Immature natural killer cell (primary cell): ENCODE measurements at places on chromosomes 2 and 18.

- H3K4me1 ChIP-seq = no peaks in the 10 kb centered on the region
These were observed 326.1 kb downstream of the PARD3B start for GRCh38 chr2:204871231-204871953.

DNA sequence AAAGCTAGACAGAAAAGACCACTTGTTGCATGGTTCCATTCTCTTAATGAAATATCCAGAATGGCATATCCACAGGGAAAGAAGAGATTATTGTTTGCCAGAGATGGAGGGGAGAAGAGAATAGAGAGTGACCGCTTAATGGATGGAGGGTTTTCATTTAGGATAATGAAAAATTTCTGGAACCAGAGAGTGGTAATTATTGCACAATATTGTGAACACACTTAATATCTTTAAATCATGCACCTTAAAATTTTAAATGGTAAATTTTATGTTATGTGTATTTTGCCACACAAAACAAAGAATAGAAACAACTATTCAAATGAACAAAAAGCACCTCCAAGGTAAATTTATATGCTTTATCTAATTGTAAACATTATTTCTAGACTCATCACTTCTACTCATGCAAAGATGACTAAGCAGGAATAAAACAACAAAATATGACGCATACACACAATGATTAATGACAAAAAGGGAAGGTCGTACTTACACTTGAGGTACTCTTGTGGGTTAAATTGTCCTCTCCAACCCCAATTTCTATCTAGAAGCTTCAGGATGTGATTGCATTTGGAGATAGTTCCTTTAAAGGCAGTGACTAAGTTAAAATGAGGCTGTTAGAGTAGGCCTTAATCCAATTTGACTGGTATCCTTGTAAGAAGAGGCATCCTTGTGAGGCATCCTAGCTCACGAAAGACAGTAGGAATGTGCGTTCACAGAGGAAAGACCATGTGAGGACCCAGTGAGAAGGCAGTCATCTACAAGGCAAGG is 18.7 kb upstream of the DHRS9 start:
- no peak overlapping the region for H3K27ac ChIP-seq
- DNase-seq = no peak
- H3K27me3 ChIP-seq = no peaks in the 10 kb centered on the region
- peaks cover 10% of the 10 kb centered on the region for H3K36me3 ChIP-seq
- H3K4me3 ChIP-seq = no peak overlapping the region

DNA sequence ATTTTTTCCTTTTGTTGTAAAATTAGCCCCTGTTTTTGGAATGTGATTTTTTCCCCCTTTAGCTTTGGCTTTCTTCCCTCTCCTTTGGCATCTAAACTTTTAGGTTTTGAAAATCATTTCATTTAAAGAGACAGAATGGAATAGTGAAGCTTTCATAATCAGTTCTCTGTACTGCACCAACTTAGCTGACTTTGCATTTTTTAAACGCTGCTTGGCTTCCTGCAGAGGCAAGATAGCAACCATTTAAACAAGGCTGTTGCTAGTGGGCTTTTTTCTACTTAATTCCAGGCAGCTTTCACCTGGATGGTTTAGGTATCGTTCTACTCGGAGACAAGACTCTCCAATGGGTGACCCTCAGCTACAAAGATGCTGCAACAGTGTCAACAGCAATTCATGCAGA is 267.9 kb upstream of the PKDCC start:
- H3K27ac ChIP-seq = no peak overlapping the region
- H3K4me3 ChIP-seq = no peak overlapping the region
- H3K27me3 ChIP-seq = no peaks in the 10 kb centered on the region
- DNase-seq = no peak
- H3K4me1 ChIP-seq = no peaks in the 10 kb centered on the region

- peaks cover 2% of the 10 kb centered on the region for H3K27me3 ChIP-seq
- H3K4me1 ChIP-seq = no peaks in the 10 kb centered on the region
- no peaks in the 10 kb centered on the region for H3K36me3 ChIP-seq
- H3K4me3 ChIP-seq = no peak overlapping the region
These were observed 560.7 kb upstream of the CRIM1 start for GRCh38 chr2:35794796-35795450.

DNA sequence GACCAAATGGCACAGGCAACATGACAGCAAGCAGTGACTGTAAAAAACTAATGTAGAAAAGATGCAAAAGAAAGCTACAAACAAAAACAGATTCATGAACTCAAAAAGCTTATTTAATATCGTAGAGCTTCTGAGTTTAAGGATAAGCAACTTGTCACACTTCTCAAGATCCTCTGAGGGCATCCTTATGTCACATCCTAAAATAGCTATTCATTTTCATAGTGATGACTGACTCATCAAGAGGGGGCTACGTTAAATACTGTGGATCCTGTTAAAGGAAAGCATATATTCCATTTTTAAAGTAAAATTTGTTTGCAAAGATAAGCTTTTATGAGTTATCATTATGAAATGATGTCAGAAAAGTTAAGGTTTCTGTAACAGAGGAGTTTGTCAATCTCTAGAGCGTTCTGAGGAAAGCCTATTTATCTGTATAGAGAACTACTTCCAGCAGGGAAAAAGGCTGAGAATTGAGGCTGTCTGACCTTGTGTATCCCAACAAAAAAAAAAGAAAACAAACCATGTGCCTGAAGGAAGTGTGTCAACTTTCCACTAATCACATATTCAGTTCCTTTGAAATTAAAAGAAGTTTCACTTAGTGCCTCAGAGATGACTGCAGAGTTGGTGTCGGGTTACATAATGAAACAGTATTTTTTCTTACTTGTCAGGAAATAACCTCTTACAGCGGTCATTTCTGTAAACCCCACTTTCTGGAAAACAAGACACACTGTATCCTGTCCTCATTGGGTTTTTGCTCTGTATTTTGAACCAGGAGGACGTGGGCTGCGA is 115.5 kb downstream of the ESCO1 start:
- H3K27ac ChIP-seq = no peak overlapping the region
- DNase-seq = no peak
- H3K4me3 ChIP-seq = no peak overlapping the region
- H3K36me3 ChIP-seq = no peaks in the 10 kb centered on the region

DNA sequence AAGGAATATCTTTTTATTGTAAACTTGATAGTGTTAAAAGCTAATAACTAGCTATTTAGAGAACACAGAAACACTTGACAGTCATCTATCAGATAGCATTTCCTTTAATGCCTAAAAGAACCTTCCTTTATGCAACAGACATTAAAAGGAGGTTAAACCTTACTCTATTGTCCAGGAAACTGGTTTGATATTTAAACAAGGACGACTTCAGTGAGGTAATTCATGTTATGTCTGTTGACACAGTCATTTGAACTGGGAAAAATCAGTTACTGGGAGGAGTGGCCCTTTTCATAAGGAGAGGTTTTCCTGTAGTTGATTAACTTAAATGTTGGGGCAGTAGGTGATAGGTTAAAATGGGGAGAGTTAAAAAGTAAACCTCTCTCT is 6.7 kb downstream of the TGIF1 start:
- DNase-seq = no peak
- no peak overlapping the region for H3K4me3 ChIP-seq
- H3K36me3 ChIP-seq = peaks cover 25% of the 10 kb centered on the region

- H3K27me3 ChIP-seq = peaks cover 2% of the 10 kb centered on the region
- no peaks in the 10 kb centered on the region for H3K36me3 ChIP-seq
- no peak for DNase-seq
- H3K4me1 ChIP-seq = no peaks in the 10 kb centered on the region
These were observed 43.4 kb downstream of the GAREM1 start for GRCh38 chr18:32427084-32427900.

GRCh38 chr18:5424903-5425664 is 118.7 kb downstream of the EPB41L3 start:
- DNase-seq = no peak
- peaks cover 4% of the 10 kb centered on the region for H3K27me3 ChIP-seq
- H3K4me1 ChIP-seq = no peaks in the 10 kb centered on the region
- H3K36me3 ChIP-seq = no peaks in the 10 kb centered on the region

- DNase-seq = no peak
- H3K36me3 ChIP-seq = no peaks in the 10 kb centered on the region
- no peak overlapping the region for H3K27ac ChIP-seq
- no peaks in the 10 kb centered on the region for H3K4me1 ChIP-seq
- H3K27me3 ChIP-seq = no peaks in the 10 kb centered on the region
These were observed 18.7 kb downstream of the MAPRE3 start for GRCh38 chr2:26989156-26989555.

GRCh38 chr2:211407076-211407475 is 850.7 kb downstream of the CPS1 start:
- H3K27ac ChIP-seq = no peak overlapping the region
- DNase-seq = no peak
- H3K27me3 ChIP-seq = no peaks in the 10 kb centered on the region
- no peaks in the 10 kb centered on the region for H3K4me1 ChIP-seq
- H3K36me3 ChIP-seq = no peaks in the 10 kb centered on the region
- H3K4me3 ChIP-seq = no peak overlapping the region

DNA sequence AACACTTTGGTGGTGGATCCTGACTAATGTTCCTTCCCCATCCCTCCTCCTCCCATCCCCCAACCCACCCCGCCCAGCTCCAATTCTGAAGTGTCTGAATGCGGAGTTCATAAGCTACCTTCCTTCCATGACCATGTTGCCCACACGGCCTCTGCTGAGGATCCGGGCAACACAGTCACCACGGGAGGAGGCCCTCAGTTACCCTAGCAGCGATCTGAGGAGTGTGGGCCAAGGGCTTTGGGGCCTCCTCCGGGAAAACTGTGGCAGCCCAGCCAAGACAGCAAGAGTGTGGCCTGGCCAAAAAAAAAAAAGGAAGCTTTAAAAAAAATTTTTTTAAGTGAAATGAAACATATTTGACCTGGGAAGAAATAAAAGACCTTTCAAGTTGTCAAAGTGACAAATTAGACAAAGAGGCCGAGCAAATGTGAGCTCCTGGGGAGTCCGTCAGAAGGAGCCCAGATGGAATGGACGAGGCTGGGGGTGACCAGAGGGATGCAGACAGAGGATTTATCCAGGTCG is 169.0 kb upstream of the PKDCC start:
- DNase-seq = no peak
- H3K27ac ChIP-seq = no peak overlapping the region
- peaks cover 20% of the 10 kb centered on the region for H3K4me1 ChIP-seq
- no peak overlapping the region for H3K4me3 ChIP-seq

DNA sequence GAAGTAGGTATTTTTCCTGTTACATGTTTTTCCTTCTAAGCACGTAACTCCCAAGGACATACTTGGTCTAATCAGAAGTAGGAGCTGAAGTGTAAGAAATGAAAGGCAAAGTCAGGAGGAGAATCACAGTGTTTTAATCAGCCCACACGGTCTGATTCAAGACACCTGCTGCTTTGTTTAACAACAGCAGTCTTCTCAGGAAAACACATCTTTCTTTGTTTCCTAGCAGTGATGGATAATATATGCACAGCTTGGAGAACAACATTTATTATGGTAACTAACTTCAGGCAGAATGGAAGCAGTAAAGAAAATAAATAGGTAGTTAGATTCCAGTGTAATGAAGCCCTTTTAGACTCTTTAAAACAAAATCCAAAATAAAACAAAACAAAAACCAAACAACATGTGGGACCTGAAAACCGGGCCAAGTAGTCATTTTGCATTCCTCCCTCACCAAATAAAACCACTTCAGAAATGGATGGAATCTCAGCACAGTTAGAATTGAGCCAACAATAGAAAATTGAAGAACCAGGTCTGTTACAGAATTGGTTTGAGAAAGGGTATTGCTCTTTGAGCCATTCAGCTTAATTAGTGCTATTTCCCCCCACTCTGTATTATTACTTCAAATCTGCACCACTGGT is 61.1 kb upstream of the UGP2 start:
- no peak for DNase-seq
- no peak overlapping the region for H3K4me3 ChIP-seq
- H3K36me3 ChIP-seq = no peaks in the 10 kb centered on the region
- H3K27ac ChIP-seq = no peak overlapping the region

GRCh38 chr2:43631618-43632317 is 5.3 kb upstream of the PLEKHH2 start:
- no peaks in the 10 kb centered on the region for H3K36me3 ChIP-seq
- peaks cover 31% of the 10 kb centered on the region for H3K27me3 ChIP-seq
- H3K27ac ChIP-seq = no peak overlapping the region
- peaks cover 8% of the 10 kb centered on the region for H3K4me1 ChIP-seq
- no peak for DNase-seq

DNA sequence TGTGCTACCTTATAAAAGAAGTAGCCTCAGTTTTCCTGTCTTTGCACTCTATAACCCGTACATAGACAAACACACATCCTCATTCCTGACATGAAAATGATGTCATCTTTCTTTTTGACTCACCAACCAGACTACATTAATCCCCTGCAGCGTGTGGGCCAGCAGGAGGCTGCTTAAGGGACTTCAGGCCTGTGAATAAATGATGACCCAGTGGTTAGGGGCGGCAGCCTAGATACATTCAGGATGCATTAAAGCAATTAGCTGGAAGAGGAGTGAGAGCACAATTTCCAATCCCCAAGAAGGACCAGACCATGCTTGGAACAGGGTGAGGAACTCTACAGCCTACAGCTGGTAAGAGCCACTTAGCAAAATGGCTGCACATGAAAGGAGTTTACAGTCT is 57.3 kb upstream of the KLF7 start:
- H3K27ac ChIP-seq = no peak overlapping the region
- no peak for DNase-seq
- H3K36me3 ChIP-seq = no peaks in the 10 kb centered on the region
- H3K4me1 ChIP-seq = peaks cover 12% of the 10 kb centered on the region
- no peak overlapping the region for H3K4me3 ChIP-seq

- H3K27ac ChIP-seq = no peak overlapping the region
- no peaks in the 10 kb centered on the region for H3K27me3 ChIP-seq
- no peak for DNase-seq
- H3K36me3 ChIP-seq = no peaks in the 10 kb centered on the region
- H3K4me3 ChIP-seq = no peak overlapping the region
- no peaks in the 10 kb centered on the region for H3K4me1 ChIP-seq
These were observed 176.0 kb upstream of the COL3A1 start for GRCh38 chr2:188798159-188798558.

DNA sequence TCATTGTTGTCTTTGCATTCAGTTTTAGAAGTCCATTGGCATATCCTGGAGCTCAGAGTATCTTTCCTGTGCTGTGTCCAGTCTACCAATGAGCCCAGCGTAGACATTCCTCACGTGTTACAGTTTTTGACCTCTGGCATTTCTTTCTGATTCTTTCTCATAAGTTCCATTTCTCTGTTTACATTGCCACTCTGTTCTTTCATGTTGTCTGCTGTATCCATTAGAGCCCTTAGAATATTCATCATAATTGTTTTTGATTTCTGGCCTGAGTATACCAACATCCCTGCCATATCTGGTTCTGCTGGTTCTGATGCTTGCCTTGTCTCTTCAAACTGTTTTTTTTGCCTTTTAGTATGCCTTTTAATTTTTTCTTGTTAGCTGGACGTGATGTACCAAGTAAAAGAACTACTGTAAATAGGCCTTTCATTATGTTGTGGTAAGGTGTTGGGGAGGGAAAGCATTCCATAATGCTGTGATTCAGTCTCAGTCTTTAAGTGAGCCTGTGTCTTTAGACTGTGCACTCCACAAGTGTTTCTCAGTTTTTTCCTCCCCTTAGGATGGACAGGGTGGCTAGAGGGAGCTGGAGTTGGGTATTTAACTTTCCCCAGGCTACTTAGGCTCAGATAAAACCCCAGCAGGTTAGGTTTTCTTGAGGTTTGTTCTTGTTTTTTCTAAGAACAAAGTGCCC is 35.6 kb downstream of the CEP192 start:
- H3K36me3 ChIP-seq = peaks cover 48% of the 10 kb centered on the region
- no peak overlapping the region for H3K27ac ChIP-seq
- H3K4me3 ChIP-seq = no peak overlapping the region
- peaks cover 2% of the 10 kb centered on the region for H3K27me3 ChIP-seq
